ENCODE measurements at places on chromosomes 3 and 15.

- DNase-seq = no peak
These were observed 31.4 kb upstream of the FAN1 start for GRCh38 chr15:30872341-30872748.

- DNase-seq = no peak
These were observed 11.4 kb upstream of the FETUB start for GRCh38 chr3:186628756-186629155.

GRCh38 chr3:9695345-9695744 is 8.3 kb upstream of the CPNE9 start:
- DNase-seq = no peak

DNA sequence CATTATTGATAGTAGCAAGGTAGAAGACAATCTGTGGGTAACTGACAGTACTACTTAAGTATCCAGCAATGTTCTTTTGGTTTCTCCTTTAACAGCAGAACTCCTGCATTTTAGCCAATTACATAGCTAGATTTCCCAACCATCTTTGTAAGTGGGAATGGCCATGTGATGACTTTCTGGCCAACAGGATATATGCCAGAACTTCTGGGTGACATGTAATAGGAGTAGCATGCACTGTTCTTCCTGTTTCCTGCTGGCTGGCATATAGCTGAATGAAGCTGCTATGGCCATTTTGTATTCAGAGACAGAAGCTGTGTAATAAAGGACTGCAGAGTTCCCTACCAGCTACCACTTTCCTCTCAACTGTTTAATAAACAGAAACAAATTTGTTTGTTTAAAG is 18.0 kb downstream of the SPICE1 start:
- DNase-seq = no peak

DNA sequence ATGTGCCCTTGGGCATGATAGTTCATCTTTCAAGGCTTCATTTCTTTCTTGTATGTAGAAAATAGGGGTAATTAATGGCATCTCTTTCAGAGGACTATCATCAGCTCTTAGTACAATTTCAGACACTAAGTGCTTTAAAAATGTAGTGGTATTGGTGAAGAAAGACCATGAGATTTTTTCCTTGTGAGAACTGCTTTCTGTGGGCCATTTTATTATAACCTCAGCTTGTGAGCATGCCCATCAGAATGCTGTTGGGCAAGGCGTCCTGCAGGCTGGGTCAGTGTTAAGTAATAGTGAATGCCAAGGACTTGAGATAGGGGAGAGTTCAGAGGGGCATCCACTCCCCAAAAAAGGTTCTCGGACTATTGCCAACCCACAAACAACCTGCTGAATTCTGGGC is 187.9 kb downstream of the GHSR start:
- DNase-seq = no peak

DNA sequence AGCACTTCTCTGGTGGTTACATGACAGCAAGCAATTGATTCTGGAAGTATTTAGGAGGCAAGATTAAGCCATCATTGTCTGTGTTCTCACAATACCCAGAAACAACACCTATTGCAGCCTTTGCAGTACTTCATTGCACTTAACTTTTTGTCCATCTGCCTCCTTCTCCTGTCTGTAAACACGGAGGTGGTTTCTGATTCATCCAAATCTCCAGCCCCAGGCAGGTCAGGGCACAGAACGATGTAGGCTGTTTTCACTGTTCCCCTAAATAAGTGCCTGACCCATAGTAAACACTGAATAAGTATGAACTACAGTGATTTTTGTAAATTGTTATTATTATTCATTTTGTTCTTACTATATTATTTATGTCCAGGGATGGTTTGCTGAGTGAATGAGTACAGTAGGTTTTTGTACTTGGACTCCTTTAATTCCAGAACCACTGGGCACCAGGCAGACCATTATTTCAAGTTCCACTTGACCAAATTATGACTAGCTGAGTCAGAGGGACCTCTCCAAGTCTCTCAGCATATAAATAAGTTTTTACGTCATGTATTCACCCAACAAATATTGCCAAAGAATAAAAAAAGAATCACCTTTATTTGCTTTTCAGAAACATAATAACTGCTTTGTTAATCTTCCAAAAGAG is 283.3 kb upstream of the TRIM42 start:
- no peak for DNase-seq

DNA sequence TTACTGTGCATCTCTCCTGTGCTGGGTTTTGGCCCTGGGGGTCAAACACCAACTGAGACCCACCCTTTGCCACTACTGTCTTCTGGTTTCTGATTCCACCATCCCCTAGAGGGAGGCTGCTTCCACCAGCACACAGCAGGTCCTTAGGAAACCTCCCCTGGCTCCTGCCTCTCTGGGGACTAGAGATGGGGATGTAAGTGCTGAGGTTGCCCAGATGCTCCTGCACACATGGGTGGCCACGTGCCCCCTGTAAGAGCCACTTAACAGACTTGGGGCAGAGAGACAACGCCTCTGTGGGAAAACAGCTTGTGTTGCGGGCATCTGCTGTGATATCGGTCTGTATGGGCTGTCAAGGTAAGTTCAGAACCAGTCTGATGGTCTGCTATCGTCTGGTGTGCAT is 83.4 kb downstream of the ATP2B2 start:
- no peak for DNase-seq

DNA sequence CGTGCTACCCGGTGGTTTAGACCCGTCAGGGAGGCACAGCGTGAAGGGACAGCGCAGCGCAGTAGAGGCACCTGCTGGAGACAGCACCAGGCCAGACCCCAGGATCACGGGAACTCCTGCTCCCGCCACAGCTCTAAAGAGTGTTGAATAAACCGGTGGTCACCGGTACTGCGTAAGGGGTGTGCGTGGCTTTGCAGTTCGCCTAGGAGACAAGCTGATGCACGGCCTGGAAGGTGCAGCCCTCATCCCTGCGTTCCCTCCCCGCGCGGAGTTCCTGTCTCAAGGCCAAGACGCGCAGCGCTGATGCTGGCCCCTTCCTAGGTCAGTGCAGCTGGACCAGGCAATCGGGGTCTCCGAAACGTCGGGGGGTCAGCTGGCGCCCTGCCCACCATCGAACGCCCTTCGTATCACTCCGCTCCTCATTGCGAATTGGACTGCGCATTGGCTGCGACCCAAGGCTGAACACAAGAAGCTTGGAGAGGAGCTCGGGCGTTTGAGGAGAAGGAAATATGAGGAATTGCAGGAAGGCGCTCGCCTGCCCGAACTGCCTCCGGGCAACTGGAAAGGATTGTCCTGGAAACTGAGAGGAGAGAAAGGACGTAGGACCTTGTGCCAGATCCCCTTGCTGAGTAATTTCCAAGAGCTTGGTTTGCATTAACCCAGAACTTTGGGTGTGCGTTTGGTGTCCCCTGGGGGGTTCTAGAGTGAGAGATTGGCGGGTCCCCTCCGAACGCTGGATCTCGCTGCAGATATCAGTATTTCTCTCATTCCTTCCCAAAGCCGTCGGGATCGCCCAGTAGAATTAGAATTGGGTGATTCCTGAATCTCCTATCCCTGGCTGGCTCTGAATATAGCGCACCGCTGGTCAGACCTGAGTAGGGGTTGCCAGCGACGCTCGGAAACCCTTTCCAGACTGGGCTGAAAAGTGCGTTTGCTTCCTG is 2.3 kb upstream of the SOX14 start:
- DNase-seq = no peak

GRCh38 chr15:73946046-73946721 is 19.9 kb downstream of the LOXL1 start:
- DNase-seq = no peak

DNA sequence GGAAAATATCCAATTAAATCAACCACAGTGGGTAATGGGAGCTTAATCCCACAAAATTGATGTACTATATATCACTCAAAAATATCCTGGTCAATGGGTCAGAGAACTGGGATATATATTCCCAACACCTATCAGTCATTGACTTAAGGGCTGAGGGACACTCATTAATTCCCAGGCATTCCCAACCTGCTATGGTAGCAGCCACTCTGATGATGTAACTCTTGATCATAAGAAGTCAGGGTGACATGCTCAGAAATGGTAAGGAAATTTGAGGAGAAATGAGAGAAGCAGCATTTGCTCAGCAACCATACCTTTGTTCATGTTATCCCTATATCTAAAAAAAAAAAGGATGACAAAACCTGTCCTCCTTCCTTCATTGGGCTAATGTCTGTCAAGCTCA is 3.1 kb upstream of the PLOD2 start:
- no peak for DNase-seq

DNA sequence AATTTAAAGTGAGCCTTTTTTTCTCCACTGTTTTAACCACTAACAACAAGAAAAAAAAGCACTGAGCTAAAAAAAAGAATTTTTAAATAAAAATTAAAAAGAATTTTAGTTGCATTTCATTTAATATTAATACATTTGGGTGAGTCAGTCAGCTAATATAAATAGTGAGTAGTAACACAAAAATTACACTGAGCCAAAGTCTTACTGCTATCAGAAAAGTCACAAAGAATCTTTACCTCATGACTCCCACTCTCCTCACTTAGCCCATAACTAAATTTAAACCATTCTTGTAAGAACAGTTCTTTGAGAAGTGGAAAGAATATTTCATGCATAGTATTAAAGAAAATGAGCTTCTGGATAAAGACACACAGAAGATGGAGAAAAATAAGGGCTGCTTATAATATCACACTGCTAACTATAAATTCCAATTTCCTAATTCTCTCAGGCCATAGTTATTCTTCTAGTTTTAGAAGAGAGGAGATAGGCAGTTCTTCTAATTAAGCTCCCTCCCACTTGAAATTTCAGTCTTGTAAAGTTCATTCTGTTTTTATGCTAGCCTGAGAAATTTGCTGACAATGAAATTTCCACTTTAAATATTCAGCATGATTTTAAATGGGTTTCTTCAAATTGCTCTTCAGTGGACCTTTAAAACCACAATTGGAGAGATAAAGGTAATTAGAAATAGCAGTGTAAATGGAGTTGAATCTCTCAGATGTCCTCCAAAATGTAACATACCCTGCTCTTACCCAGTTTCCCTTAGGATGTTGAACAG is 17.6 kb downstream of the SHQ1 start:
- no peak for DNase-seq

DNA sequence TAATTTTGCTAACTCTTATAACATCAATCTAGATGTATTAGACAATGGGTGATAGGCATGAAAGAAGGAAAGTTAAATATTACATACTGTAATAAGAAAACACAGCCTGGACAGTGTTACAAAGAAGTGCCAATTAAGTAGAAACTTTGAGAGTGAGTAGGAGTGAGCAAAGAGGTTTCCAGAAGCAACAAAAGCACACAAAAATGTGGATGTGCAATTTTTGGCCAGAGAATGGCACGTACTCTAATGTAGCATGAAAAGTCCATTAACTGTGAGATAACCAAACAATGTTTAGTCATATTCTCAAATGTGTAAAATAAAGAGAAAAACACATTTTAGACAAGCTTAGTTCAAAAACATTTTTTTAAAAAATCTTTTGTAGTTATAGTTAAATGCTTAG is 567.3 kb downstream of the ROBO1 start:
- no peak for DNase-seq

- no peak for DNase-seq
These were observed 1444.5 kb upstream of the CADM2 start for GRCh38 chr3:83514130-83514914.

DNA sequence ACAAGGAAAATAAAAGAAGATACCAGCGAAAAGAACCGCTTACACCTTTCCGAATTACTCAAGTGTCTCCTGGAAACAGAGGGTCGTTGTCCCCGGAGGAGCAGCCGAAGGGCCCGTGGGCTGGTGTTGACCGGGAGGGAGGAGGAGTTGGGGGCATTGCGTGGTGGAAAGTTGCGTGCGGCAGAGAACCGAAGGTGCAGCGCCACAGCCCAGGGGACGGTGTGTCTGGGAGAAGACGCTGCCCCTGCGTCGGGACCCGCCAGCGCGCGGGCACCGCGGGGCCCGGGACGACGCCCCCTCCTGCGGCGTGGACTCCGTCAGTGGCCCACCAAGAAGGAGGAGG is 325 bp downstream of the ALCAM start:
- DNase-seq = peak; percentile 2

DNA sequence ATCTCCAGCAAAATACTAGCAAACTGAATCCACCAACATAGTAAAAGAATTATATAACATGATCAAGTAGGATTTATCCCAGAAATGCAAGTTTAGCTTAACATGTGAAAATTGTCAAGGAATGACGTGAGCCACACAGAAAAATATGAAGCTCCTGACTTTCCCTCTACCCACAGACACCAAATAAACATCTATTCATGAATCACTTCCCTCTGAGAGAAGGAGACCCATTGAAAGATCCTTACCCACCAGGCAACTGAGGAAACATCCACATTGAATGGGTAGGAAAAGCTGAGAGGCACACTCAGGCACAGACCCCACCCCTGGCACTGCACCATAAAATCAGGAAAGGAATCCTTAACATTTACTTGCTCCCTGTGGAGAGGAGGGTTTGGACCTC is 102.2 kb upstream of the MANF start:
- no peak for DNase-seq

DNA sequence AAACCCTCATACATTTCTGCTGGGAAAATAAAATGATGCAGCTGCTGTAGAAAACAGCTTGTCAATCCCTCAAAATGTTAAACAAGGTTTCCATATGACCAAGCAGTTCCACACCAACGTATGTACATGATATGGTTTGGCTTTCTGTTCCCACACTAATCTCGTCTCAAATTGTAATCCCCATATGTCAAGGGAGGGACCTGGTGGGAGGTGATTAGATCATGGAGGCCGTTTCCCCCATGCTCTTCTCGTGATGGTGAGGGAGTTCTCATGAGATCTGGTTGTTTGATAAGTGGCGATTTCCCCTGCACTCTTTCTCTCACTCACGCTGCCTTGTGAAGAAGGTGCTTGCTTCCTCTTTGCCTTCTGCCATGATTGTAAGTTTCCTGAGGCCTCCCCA is 100.6 kb upstream of the SLC24A5 start:
- DNase-seq = no peak

DNA sequence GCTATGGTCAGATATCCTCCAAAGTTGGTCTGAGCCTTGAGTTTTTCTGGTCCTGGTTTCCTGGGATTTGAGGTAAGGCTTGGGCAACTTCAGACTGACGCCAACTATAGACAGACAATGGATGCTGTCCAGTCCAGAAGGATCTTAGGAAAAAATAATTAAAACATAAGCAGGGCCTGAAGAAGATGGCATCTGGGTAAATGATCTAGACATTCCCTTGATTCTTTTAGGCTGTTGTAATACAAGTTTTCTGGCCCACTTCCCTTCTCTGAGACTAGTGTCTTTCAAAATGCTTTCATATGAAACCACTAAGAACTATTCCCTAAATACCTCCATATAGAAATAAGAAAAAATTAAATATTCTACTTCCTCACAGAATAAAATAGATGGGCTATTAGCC is 47.7 kb upstream of the PLXND1 start:
- DNase-seq = no peak

GRCh38 chr15:92142242-92143232 is 251.1 kb upstream of the ST8SIA2 start:
- no peak for DNase-seq

DNA sequence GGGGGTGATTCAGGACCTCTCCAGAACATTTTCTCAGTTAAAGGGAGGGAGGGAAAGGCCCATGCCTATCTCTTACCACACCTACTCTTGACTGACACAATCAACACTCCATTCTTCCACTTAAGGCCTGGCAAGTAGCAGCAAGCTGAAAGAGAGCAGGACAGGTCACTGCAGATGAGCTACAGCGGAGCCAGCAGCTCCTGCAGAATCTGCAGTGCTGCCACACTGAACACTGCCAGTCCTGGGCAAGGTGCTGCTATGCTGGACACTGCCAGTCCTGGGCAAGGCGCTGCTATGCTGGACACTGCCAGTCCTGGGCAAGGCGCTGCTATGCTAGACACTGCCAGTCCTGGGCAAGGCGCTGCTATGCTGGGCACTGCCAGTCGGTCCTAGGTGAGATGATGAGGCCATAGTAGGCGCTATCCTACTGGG is 143.7 kb downstream of the MYLK start:
- DNase-seq = no peak
